ENCODE measurements at places on chromosomes 4 and X.

DNA sequence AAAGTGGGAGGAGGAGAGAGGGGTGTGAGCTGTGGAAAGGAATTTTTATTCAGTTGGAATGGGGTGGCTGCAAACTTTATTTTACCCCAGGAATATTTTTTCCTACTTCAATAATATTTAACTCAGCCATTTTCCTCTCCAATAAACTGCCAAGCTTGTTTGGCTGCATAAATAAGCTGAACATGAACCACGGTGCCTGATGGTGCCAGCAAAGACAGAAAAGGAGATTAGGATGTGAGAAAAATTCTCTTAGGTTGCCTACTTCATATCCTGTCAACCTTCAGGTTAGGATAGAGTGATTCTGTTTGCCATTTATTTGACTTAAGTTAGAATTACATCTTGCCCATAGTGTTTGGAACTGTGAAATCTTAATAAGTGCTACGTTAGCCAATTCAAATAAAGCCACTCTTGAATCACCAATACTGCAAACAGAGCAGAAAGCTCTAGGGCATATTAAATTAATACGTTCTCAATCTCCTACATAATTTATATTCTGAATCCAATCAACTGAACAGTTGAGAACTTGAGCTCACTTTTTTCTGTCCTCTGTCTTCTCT is 195.1 kb downstream of the ARHGAP24 start:
- no peak for DNase-seq

DNA sequence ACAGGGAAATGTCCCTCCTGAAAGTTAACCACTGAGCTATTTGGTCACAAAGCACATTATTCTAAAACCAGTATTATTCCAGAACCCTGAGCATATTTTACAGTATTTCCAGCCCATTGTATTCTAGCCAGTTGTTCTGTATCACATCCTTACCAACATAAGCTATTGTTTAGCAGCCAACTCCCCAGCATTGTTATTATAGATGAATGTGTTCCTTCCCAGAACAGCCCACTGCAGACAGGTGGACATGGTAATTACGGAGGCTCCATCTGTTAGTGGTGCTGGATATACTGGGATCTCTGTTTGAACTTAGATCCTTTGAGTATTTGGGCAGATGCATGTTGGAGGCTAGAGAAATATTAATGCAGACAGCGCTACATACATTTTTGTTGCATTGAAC is 126.1 kb downstream of the MGST2 start:
- DNase-seq: no peak

DNA sequence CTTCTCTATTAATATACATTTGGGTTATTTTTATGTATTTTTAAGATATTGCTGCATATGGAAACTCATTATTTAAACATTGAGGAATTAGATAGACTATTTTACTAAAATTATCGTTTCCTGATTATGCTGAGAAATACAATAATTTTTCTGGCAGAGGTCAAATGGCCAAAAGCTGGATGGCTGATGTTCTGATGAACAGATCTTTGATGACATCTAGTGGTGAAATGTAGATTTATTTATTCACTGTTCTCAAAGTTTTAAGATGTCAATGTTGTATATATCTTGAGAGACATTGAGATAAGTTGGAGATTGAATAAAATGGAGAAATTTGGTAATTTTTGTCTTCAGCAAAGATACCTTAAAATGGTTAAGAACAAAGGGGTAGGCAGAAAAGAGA is 96.2 kb downstream of the UGT8 start:
- DNase-seq: peak; percentile 26

- DNase-seq: no peak
Observed at GRCh38 chrX:145817331-145818185, at the start of gene SLITRK2. TSS of gene SLITRK2 (plus strand) at chrX:145817829. CDS start at chrX:145822426, 4,597 bp downstream.

- no peak for DNase-seq
Observed at GRCh38 chr4:5912614-5913019, 19.7 kb upstream of the CRMP1 start.

DNA sequence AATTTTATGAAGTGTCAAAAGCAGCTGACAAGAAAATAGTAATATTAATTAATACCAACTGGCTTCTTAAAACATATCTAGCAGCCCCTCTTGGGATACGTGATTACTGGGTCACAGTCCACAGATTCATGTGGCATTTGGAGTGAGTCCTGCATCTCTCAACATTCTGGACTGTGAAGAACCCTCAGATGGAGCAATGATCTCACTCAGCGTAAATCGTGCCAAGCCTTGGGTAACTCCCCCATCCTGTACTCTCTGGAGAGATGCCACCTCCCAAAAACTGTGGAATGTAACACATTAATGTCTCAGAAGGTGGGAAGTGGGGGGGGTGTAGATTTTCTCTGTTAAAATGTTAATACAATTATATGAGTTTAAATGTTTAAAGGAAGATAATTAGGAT is 118.2 kb upstream of the IQCM start:
- no peak for DNase-seq

- DNase-seq: no peak
Observed at GRCh38 chr4:3331511-3332394, 38.9 kb downstream of the RGS12 start.

DNA sequence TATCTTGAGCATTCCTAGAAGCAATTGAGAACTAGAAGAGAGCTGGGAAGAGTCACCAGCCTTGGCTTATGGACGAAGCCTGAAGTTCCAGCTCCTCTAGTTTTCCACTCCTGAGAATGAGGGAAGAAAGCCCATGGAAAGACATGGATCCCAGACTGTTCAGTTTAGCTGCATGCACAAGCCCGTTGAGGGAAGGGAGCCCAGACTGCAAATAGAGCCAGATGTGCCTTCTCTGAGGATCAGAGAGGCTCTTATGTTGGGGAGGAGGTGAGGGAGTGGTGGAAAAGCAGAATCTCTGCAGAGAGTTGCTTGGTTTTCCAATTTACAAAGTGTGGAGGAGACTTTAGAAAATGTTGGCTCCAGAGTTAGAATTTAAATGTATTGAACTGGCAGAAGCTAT is 69.0 kb downstream of the ASB9 start:
- no peak for DNase-seq

DNA sequence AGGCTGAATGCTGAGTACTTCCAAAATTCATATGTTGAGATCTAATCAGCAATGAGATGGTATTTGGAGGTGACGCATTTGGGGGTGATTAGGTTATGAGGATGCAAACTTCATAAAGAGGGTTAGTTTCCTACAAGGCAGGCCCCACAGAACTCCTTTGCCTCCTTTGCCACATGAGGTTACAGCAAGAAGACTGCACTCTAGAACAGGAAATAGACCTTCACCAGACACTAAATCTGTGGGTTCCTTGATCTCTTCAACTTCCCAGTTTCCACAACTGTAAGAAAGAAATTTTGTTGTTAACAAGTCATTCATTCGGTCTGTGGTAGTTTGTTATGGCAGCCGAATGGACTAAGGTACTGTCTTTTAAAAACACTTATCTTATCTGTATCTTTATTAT is 681.9 kb upstream of the HS3ST1 start:
- no peak for DNase-seq

- DNase-seq: peak; percentile 74
Observed at GRCh38 chrX:10110984-10111363, 45.8 kb upstream of the CLCN4 start.

- DNase-seq: no peak
Observed at GRCh38 chr4:87911252-87911774, 64.2 kb upstream of the SPP1 start.

- no peak for DNase-seq
Observed at GRCh38 chr4:159303435-159303834, 200.6 kb downstream of the RAPGEF2 start.

GRCh38 chr4:14302021-14302420 is 674.5 kb upstream of the BOD1L1 start:
- no peak for DNase-seq

- DNase-seq: peak; percentile 70
Observed at GRCh38 chr4:86935853-86936733, 1.3 kb downstream of the AFF1 start.

- no peak for DNase-seq
Observed at GRCh38 chr4:161583549-161583948, 580.3 kb downstream of the FSTL5 start.

DNA sequence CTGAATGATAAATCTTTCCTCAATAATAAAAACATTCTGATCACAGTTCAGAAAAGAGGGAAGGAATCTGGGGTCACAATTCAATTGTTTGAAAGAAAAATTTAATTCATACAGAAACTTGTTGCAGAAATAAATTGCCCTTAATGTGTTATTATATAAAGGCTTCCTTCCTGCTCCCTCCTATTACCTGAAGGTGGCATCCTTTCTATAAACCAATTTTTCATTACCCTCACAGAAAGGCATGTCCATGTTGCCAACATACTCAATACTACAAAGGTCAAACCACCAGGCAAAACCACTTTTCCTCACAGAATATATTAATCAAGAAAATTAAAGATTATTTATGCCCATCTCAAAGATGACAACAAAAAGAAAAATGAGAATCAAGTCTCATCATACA is 194.3 kb upstream of the CT83 start:
- no peak for DNase-seq

DNA sequence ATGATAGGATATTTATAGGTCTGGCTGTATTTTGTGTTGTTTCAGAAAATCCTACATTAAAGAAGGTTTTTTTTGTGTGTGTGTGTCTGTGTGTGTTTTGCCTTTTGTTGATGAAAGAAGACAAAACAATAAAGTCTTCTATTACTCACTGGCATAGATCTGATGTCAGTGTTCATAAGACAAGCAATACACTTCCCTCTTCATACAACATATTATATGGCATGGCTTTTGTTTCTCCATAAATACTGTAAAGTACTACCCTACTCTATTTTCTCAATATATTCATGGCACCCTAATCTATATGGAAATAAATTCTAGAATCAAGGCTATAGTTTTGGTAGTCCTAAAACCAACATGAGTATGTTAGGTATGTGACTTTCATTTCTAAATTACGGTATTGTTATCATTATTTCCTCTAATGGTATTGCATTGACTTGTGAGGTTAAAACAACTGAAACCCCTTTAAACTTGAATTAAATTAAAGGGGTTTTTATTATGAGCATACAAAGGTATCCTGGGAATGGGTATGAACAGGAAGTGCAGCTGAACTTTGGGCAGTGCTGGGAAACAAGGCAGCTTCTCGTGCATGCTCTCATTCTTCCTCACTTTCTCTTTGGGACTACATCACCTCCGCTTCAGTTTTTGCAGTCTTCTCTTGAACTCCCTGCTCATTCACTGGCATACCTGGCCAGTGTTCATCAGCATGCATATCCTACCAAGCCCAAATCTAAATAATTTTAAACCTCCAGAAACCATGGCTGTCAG is 70.5 kb upstream of the PRSS48 start:
- DNase-seq: no peak

DNA sequence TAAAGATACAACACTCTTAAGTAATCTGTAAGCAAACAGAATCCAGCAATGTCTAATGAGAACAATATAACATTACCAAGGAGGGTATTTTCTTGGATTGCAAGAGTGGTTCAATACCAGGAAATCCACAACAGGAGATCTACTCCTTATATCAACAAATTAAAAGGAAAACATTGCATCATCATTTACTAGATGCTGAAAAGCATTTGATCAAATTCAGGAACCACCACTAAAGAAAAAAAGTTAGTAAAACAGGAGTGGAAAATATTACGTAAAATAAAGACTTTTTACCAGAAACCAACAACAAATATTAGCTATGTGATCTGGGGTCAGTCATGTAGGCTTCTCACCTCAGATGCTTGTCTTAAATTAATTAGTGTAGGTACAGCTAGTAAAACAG is 66.8 kb upstream of the MAB21L2 start:
- DNase-seq: no peak

Data from CD4-positive, alpha-beta T cell treated with Interleukin-1 beta for 1 hour (primary cell).